Thoracic aorta (tissue), 2 donors: ENCODE measurements at places on chromosomes 6 and 20.

DNA sequence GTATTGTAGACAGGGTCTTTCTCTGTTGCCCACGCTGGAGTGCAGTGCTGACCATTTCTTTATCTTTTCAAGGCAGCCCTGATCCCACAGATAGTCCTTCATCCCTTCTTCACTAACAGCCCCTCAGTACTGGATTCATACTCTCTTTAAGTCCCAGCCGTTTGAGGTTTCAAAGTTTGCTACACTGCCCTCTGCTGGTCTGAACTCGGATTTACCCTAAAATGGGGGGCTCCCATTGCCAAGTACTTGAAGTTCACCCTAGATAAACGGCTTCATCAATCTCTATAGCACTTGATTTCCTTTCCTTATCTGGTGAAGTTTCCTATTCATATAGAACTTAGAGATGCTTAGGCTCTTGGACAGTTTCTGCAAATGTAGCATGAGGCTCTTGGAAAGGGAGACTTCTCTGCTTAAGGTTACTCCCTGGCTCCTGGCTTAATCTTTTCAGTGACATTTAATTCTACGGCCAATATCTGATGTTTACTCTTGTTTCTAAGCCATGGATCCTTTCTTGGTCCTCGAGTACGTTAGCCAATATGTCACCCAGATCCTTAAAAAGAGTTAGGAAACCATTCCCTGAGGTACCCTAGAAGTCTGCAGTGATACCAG is 21.4 kb upstream of the PREP start:
- DNase-seq, result no peak

- DNase-seq, result no peak
These were observed 368.8 kb downstream of the ESR1 start for GRCh38 chr6:152176268-152176667.

DNA sequence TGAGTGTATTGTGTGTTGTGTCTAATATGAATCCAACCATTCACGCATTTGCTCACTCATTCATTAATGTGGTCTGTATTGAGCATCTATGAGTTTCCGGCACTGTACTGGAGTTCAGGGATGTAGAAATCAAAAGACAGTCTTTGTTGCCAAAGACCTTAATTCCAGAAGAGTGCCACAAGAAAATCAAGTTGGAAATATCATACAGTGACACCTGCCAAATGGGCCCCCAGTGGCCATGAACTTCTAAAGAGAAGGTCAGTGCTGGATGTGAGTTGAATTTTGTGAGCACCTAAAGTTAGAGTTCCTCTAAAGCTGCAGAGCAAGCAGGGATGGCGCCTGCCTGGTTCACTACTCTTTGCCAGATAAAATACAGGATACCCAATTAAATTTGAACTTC is 175.9 kb downstream of the DOK5 start:
- DNase-seq, result no peak

DNA sequence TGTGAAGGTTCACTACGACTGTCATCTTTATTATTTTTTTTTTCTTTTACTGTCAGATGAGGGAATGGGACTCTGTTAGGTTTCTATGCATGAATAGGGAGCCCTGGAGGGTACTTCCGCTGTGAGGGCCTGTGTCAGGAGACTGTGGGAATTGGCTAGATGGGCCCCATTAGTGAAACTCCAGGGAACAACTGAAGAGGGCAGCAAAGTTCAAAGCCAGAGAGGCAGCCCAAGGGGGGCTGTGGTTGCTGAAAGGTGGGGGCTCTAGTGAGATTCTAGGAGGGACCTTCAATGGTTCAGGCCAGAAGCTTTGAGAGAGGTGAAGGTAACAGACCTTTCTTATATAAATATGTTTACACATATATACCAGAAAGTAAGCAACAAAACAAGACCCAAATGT is 13.2 kb upstream of the EPB41L1 start:
- no peak for DNase-seq

- DNase-seq, result no peak
These were observed 34.3 kb upstream of the MCUR1 start for GRCh38 chr6:13848522-13849150.

DNA sequence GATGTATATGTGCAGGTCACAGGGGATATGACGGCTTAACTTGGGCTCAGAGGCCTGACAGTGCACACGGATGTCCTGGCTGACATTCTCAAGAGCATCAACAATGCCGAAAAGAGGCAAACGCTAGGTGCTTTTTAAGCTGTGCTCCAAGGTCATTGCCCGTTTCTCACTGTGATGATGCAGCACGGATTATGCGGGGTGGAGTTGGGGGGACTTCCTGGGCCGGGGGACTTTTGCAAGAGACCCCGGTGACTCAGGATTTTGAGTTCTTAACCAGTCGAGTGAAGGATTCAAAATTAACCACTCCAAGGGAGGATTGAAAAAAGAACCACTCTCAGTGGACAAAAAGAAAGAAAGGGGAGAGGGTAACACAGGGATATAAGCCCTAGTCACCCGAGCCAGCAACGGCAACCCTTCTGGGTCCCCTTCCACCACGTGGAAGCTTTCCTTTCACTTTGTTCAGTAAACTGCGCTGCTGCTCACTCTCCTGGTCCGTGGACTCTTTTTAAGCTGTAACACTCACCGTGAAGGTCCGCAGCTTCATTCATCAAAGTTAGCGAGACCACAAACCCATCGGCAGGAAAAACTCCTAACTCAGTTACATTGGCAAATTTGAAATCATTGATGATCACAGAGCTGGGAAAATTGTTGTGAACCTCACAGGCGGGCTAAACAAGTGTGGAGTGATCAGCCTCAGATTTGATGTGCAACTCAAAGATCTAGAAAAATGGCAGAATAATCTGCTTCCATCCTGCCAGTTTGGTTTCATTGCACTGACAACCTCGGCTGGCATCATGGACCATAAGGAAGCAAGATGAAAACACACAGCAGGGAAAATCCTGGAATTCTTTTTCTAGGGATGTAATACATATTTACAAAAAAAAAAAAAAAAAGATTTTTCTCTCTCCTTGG is 199.3 kb downstream of the ARID1B start:
- no peak for DNase-seq

GRCh38 chr20:62590309-62591121 is 51.8 kb upstream of the SLCO4A1 start:
- no peak for DNase-seq

- DNase-seq, result no peak
These were observed 73.0 kb upstream of the NHSL1 start for GRCh38 chr6:138572167-138572875.

DNA sequence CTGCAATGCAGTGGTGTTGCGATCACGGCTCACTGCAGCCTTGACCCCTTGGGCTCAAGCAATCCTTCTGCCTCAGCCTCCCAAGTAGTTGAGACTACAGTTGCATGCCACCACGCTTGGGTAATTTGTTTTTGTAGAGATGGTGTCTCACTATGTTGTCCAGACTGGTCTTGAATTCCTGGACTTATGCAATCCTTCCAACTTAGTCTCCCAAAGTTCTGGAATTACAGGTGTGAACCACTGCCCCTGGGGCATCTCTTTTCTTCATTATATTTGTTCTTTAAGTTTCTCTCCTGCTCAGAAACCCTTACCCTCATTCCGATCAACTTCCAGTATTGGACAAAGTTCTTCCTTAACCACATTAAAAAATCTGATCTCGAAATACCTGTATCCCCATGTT is 44.7 kb upstream of the DEK start:
- DNase-seq, result no peak

DNA sequence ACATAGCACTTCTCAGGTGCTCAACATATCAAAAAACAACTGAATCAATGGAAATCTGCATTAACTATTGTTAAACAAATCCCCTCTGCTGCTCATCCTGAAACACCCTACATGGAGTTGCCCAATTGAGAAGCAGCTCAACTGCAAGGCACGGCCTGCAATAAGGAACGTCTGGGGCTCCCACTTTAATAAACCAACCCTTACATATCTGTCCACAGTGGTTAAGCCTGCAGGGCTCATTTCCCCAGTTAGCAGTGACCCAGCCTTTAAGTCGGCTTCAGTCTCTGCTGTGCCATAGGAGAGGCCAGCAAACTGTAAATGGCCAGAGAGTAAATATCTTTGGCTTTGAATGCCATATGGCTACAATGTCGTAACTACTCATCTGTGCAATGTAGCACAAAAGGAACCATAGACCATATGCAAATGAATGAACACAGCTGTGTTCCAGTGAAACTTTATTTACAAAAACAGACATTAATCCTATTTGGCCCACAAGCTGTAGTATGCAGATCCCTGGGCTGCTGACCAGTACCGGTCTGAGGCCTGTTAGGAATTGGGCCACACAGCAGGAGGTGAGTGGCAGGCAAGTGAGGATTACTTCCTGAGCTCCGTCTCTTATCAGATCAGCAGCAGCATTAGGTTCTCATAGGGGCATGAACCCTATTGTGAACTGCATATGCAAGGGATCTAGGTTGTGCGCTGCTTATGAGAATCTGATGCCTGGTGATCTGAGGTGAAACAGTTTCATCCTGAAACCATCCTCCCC is 522.7 kb upstream of the CDH4 start:
- DNase-seq, result no peak
